ENCODE measurements at places on chromosomes 2 and 18.

DNA sequence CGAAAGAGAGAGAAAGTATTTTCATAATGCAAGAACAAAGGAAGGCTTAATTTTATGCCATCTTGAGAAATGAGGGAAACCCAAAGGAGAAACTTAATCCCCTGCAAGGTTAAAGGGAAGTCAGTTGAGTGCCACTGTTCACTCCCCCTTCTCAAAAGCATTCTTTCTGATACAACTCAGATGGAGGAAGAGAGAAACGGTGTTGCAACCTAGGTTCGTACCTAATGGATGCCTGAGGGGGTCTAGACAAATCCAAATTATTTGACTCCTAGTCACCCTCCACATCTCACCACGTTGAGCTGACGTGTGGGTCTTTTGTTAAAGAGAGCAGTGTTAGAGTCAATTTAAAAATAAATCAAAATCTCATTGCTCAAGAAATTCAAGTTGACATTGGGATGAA is 52.6 kb upstream of the UNC80 start:
- no peak for DNase-seq

- no peak for DNase-seq
Measured at GRCh38 chr2:198055716-198056115, 251.3 kb downstream of the PLCL1 start.

DNA sequence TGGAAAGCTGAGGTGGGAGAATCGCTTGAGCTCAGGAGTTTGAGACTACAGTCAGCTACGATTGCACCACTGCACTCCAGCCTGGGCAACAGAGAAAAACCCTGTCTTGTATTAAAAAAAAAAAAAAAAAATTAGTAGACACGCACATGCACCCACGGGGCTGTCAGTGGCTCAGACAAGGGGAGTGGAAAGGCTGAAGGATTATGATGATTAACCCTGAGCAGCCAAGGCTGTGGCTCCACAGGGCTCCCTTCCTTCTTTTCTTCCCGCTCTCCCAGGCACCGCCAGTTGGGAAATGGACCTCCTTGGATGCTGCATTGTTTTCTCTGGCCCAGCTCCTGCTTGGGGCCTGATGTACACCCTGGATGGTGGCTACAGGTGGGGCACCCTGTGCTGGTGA is 49.0 kb upstream of the RAB6C start:
- DNase-seq = no peak

DNA sequence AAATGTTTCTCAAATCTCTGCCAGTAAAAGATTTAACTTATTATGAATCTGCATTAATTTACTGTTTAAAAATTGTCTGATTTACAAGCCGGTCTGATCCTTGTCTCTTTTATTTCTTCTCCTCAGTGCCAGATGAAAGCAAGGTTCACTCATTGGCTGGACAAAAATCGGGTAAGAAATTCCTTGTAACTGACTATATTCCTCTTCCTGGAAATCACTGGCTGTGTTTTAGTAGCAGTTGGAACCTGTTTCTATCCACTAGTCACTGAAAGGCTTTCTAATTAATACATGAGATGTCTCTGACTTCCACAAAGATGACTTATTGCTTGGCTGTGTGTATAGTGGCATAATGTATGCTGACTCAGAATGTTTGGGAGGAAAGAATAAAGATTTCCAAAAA is 436.6 kb upstream of the NRP2 start:
- DNase-seq = no peak

GRCh38 chr2:136235546-136235945 is 117.6 kb upstream of the CXCR4 start:
- no peak for DNase-seq

- DNase-seq = no peak
Measured at GRCh38 chr2:9166579-9167377, 39.8 kb upstream of the ASAP2 start.

- DNase-seq = no peak
Measured at GRCh38 chr2:235216901-235217300, 265.1 kb downstream of the SH3BP4 start.

DNA sequence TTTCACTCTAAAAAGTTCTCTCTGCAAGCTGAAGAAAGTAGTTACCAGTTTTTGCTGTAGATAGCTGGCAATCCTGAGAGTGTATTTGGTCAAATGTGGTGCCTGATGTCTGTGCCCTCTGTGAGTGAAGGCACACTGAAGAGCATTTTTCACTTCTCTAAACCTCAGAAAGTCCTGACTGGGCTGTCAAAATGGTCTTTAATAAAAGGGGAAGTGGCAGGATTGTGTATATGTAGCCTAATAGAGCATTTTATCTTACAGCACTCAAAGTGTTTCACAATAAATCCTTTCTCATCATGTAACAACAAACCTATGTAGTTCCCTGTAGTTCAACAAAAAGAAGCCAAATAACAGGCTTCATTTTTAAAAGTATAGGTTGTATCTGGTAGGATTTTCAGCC is 1552.3 kb upstream of the SLC39A10 start:
- no peak for DNase-seq

DNA sequence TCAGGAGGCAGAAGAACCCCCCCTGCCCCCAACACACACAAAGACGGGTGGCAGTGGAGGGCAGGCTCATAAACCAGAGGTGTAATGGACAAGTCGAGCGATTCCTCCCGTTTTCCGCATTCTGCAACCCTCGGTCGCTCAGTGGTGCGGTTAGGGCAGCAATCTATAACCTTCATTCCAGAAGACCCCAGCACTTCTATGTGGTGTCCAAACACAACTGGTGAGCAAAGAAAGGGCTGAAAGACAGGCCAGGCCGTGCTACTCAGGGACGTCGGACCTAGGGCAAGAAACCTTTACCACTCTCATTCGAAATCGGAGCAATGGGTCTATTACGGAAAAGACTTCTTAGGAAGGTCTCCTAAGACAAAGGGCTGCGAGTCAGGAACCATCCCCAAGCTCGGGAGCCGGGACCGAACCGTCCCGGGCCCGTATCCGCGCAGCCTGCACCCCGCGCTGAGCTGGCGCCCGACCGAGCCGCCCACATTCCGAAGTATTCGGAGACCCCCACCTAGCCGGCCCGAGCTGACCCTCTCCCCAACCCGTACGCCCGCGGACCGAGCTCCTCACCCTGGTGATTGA is 568 bp downstream of the ARL5A start:
- no peak for DNase-seq

DNA sequence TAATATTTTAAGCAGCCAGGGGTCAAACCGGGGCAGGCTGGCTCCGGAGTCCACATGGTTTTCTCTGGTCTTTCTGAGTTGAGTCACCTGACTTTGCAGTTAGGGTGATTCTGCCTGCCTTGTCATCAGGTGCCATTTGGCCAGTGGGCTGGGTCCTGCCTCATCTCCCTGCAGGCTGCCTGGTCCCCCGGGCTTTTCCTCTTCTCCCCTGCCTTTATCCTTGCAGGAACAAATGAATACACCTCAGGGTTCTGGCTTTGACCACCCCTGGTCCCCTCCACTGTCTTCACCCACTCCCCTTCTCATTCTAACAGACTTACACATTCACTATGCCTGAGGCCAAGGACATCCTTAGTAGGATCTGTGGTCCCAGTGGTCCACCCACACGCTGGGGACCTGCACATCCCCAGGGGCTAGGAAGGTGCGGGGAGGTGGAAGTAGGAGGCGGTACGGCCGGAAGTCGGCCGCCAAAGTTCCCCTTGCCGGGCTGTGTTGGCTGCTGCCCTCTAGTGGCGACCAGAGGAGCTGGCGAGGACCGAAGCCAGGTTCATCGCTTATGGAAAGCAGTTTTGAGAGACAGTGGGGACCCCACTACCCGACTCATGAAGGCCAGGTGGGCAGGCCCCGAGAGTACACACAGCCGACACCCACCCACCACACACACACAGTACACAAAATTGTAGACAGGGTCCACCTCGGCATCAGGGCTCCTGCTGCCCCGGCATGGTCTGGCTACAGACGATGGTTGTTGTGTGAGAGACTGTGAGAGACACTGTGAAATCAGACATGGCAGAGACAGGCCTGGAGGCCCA is 6.3 kb upstream of the TEX261 start:
- no peak for DNase-seq

- no peak for DNase-seq
Measured at GRCh38 chr2:216694082-216694825, 1.1 kb downstream of the IGFBP5 start.

DNA sequence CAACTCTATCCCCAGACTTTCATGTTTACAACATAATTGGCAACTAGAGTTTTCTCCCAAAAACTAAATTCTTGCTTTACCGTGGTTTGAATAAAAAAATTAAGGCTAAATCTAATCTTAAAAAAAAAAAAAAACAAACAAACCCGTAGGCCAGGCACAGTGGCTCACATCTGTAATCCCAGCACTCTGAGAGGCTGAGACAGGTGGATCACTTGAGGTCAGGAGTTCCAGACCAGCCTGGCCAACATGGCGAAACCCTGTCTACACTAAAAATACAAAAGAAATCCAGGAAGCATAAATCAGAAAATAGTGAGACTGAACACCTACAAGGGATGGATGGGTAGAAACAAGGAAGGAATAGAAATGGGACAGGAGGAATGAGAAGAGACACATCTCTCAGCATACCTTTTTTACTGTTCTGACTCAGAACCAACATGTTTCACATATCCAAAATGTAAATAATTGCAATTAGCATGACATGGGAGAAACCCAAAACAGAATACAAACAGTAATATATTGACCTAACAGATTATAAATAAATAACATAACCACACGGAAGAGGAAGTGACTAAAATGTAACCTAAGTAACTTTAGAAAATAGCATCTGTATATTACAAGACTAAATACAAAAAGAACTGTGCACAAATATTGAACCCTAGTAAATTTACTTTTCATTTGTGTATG is 17.5 kb downstream of the MGAT4A start:
- DNase-seq = no peak

GRCh38 chr2:133053541-133053940 is 383.5 kb upstream of the LYPD1 start:
- DNase-seq = no peak

DNA sequence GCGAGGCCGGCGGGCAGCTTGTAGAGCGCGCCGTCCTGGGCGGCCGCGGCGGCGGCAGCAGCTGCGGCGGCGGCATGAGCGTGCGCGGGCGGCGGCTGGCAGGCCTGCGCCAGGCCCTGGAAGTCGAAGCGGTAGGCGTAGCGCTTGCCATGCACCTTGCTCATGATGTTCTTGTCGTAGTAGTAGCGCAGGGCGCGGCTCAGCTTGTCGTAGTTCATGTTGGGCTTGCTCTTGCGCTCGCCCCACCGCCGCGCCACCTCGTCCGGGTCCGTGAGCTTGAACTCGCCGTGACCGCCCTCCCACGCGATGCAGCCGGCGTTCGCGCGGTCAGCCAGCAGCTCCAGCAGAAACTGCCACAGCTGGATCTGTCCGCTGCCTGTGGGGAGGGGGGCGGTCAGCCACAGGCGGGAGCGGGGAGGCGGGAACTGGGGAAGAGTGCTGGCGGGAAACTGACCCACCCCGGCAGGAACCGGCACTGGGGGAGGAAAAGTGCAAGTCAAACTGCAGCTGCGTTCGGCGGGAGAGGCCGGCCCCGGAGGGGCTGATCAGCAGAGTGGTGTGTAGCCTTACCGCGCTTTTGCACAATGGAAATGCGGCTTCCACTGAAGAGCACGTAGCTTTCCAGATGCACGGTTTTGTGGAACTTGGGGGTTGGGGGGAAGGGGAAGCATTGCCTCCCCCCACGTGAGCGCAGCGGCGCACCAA is 3.0 kb downstream of the FEV start:
- no peak for DNase-seq
